ENCODE measurements at places on chromosomes 3 and 15. TPM values are rescaled to one million over a fixed set of nuclear protein-coding genes. Genes with fewer than 3 reads are reported as not detected.

- no peaks in the 10 kb centered on the region for H3K4me1 ChIP-seq
- no peaks in the 10 kb centered on the region for H3K27me3 ChIP-seq
- no peaks in the 10 kb centered on the region for H3K36me3 ChIP-seq
- H3K27ac ChIP-seq: no peak overlapping the region
Observed at GRCh38 chr15:78930577-78931388, 14.1 kb downstream of the CTSH start.

- peak overlapping the region; percentile 25 for H3K27ac ChIP-seq
- no peaks in the 10 kb centered on the region for H3K27me3 ChIP-seq
- H3K36me3 ChIP-seq: peaks cover 14% of the 10 kb centered on the region
- H3K4me1 ChIP-seq: peaks cover 22% of the 10 kb centered on the region
- DNase-seq: peak; percentile 36
Observed at GRCh38 chr3:46926039-46926438, 48.5 kb downstream of the PTH1R start.

GRCh38 chr3:85255949-85256348 lies 297.2 kb downstream of the CADM2 start:
- no peak for DNase-seq
- no peak overlapping the region for H3K27ac ChIP-seq
- no peaks in the 10 kb centered on the region for H3K36me3 ChIP-seq
- no peak overlapping the region for H3K4me3 ChIP-seq

DNA sequence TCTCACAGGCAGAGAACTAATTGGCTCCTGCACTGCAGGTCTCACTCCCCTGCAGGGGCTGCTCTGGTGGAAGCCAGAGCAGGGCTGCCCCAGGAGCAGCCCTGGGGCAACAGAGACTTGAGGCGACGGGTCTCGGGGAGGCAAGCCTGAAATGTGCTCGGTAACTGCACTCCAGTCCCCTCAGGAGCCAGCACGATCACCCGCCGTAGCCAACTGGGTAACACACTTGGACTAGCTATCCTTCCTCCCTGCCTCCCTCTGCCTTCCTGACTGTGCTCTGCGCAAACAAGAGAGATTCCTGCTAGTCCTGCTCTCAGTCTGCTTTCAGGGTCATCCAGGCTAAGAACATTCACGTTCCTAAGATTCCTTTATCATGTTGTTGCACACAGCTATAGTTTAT lies 140.7 kb upstream of the NSMCE3 start:
- H3K4me3 ChIP-seq: no peak overlapping the region
- no peaks in the 10 kb centered on the region for H3K27me3 ChIP-seq
- DNase-seq: no peak
- H3K4me1 ChIP-seq: no peaks in the 10 kb centered on the region
- H3K27ac ChIP-seq: no peak overlapping the region

- H3K36me3 ChIP-seq: no peaks in the 10 kb centered on the region
- H3K27me3 ChIP-seq: no peaks in the 10 kb centered on the region
- H3K4me3 ChIP-seq: no peak overlapping the region
- H3K4me1 ChIP-seq: no peaks in the 10 kb centered on the region
Observed at GRCh38 chr15:27585041-27585640, 514.0 kb downstream of the OCA2 start.

DNA sequence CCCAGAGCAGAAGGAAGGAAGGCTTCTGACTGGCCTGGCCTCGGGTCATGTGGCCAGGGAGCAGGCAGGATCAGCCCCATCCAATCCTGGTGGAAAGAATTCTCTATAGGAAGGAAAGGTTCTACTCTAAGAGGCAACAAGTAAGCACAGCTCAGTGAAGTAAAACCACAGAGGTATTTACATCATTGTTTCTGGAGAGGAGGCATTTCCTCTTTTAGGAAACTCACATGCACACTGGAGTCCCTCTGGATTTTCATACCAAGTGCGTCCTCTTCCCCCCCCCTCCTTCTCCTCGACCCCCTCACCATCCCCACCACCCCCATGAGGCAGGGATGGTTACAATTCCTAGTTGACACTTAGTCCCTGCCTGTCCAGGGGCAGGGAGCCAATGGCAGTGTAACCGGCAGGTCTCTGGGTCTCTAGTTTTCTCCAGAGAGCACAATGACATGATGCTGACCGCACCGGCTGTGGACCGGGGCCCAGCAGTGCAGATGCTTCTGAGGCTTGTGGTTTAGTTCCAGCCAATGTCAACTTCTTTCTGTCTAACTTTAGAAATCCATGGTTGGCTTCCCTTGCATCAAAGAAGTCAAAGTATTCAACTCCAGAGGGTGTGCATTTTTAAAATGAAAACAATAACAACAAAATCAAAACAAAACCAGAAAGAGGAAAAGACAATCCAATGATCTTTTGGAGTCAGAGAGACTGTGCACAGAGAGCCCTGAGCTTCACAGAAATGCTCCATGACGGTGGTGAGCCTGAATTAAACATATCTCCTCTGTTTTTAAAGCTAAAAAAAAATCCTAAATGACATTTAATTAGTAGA lies 230.3 kb upstream of the TLE3 start:
- no peaks in the 10 kb centered on the region for H3K36me3 ChIP-seq
- H3K4me3 ChIP-seq: no peak overlapping the region
- no peak overlapping the region for H3K27ac ChIP-seq
- DNase-seq: peak; percentile 92

GRCh38 chr15:94793207-94793606 lies 561.8 kb downstream of the MCTP2 start:
- H3K4me3 ChIP-seq: no peak overlapping the region
- peaks cover 9% of the 10 kb centered on the region for H3K4me1 ChIP-seq
- no peak overlapping the region for H3K27ac ChIP-seq

DNA sequence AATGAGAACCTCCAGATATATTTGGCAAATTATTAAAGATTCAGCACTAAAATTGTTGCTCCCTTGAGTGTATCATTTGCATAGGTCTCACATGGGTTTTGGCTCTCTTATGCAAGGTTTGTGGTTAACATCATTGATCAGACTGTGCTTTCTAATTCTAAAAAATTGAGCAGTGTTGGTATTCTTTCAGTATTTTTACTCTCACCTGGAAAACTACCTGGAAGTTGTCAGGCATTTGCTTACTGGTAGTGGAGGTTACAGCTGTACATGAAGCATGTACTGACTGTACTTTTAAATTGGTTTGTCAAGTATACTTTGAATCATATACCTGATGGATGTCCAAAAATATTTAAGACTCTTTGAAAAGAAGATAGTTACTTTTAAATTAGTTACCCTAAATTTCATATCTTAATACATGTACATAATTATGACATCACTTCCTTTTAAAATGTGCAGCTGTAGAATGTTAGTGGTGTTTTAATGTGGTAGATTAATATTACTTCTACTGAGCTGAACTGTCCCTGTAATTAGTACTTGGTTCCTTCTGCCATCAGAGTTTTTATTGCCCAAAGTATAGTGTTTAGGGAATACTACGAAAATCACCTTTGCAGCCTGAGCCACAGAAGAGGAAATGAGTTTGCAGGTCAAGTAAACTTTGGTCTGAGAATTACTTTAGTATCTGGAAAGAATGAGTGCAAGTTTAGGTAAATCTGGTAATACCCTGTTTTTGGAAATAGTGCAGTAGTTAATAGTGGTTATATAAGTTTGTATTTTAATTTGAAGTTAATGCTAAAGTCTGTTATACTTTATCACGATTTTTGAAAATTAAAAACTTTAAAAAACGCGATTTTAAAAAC lies 2.8 kb downstream of the CHD2 start:
- H3K27me3 ChIP-seq: no peaks in the 10 kb centered on the region
- peaks cover 33% of the 10 kb centered on the region for H3K4me1 ChIP-seq
- peak overlapping the region; percentile 98 for H3K27ac ChIP-seq
- peaks cover 9% of the 10 kb centered on the region for H3K36me3 ChIP-seq
- DNase-seq: no peak
- peak overlapping the region; percentile 95 for H3K4me3 ChIP-seq

- no peaks in the 10 kb centered on the region for H3K36me3 ChIP-seq
- H3K4me3 ChIP-seq: no peak overlapping the region
- H3K4me1 ChIP-seq: no peaks in the 10 kb centered on the region
- H3K27ac ChIP-seq: no peak overlapping the region
- DNase-seq: no peak
Observed at GRCh38 chr15:59838900-59839299, 149.8 kb upstream of the BNIP2 start.

GRCh38 chr3:12681089-12681942 lies 17.4 kb upstream of the RAF1 start:
- no peaks in the 10 kb centered on the region for H3K36me3 ChIP-seq
- no peak overlapping the region for H3K4me3 ChIP-seq
- no peak for DNase-seq
- H3K27me3 ChIP-seq: no peaks in the 10 kb centered on the region
- H3K4me1 ChIP-seq: no peaks in the 10 kb centered on the region

- no peaks in the 10 kb centered on the region for H3K4me1 ChIP-seq
- H3K27ac ChIP-seq: no peak overlapping the region
- H3K27me3 ChIP-seq: peaks cover 21% of the 10 kb centered on the region
- no peak for DNase-seq
Observed at GRCh38 chr3:134613006-134613520, 37.8 kb downstream of the KY start.

- no peaks in the 10 kb centered on the region for H3K36me3 ChIP-seq
- no peaks in the 10 kb centered on the region for H3K27me3 ChIP-seq
- H3K27ac ChIP-seq: no peak overlapping the region
- H3K4me3 ChIP-seq: no peak overlapping the region
- DNase-seq: no peak
Observed at GRCh38 chr3:132386259-132386658, 31.0 kb upstream of the DNAJC13 start.

DNA sequence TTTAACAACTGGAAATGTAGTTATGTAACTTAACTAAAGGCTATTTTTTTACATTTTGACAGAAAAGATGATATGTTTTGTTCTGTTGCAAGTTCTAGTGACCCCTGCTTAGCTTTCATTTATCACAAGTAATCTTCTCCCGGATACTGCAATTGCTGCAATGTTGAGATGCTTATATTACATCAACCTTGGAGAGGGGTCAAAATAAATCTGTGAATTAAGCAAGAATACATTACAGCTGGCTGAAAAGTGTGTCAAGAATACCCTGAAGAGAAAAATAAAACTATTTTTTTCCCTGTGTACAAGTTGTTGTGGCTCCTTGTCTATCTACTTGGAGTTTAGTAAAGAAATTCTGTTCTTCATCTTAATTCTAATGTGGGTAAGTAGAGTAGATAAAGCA lies 232.1 kb upstream of the GOLIM4 start:
- DNase-seq: peak; percentile 18
- no peak overlapping the region for H3K27ac ChIP-seq
- H3K4me1 ChIP-seq: peaks cover 21% of the 10 kb centered on the region
- H3K36me3 ChIP-seq: peaks cover 7% of the 10 kb centered on the region
- no peaks in the 10 kb centered on the region for H3K27me3 ChIP-seq
- no peak overlapping the region for H3K4me3 ChIP-seq

DNA sequence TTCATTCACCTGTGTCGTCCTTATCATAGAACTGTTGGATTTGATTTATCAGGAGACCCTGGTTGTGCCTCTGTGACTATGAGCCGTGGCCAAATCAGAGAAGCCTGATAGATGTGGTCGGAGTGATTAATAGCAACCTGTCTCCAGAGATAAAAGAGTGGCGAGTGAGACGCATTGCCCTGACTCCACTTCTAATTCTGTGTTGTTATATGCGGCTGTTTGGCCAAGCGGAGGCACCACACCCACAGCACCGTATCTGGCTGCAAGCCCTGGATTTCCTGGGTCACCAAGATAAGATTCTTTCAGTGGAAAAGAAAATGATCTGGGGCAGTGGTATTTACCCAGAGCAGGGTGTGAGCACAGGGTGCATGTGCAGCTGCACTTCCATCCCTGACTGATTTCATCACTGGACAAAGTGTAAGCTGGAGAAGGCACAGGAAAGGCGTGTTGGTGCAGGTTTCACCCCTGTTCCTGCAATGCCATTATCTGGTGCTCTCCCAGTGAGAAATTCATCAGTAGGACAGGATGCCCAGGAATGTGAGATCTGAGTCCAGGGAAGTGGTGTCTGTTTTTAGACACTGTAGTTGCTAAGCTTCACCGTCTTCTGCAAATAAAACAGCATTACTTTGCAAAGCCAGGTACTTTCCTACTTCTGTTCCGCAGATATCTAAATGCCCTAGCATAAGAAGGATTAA lies 84.6 kb downstream of the CD47 start:
- no peaks in the 10 kb centered on the region for H3K36me3 ChIP-seq
- H3K4me1 ChIP-seq: peaks cover 15% of the 10 kb centered on the region
- no peak overlapping the region for H3K4me3 ChIP-seq
- DNase-seq: peak; percentile 51

- no peak overlapping the region for H3K27ac ChIP-seq
- no peak for DNase-seq
- H3K27me3 ChIP-seq: peaks cover 3% of the 10 kb centered on the region
- H3K4me3 ChIP-seq: no peak overlapping the region
- H3K36me3 ChIP-seq: no peaks in the 10 kb centered on the region
Observed at GRCh38 chr3:101270149-101270548, 50.2 kb downstream of the IMPG2 start.

DNA sequence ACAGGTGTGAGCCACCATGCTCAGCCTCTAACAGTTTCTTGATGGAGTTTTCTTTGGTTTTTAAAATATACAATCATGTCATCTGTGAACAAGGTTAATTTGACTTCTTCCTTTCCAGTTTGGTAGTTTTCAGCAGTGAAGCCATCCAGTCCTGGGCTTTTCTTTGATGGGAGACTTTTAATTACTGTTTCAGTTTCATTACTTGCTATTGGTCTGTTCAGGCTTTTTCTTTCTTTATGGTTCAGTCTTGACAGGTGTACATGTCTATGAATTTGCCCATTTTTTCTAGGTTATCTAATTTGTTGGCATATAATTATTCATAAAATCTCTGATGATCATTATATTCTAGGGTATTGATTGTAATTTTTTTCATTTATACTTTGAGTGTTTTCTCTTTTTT lies 36.8 kb downstream of the PFN2 start:
- DNase-seq: no peak
- H3K4me1 ChIP-seq: no peaks in the 10 kb centered on the region
- no peaks in the 10 kb centered on the region for H3K27me3 ChIP-seq

DNA sequence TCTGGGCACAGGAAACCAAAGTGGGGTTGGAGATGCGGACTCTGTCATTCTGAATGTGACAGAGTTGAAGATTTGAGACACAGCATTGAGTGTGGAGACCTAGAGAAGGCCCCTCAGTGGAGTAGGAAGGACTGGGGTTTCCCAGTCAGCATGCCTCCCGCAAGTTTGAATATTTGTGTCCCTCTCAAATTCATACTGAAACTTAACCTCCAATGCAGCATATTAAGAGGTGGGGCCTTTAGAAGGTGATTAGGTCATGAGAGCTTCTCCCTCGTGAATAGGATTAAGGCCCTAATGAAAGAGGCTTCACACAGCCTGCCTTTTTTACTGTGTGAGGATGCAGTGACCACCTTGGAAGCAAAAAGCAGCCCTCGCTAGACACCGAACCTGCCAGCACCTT lies 8.0 kb downstream of the HDDC3 start:
- H3K27me3 ChIP-seq: no peaks in the 10 kb centered on the region
- H3K4me3 ChIP-seq: no peak overlapping the region
- no peaks in the 10 kb centered on the region for H3K4me1 ChIP-seq
- peaks cover 14% of the 10 kb centered on the region for H3K36me3 ChIP-seq
- H3K27ac ChIP-seq: no peak overlapping the region

GRCh38 chr3:10753964-10754363 lies 62.1 kb upstream of the SLC6A11 start:
- peaks cover 39% of the 10 kb centered on the region for H3K27me3 ChIP-seq
- no peaks in the 10 kb centered on the region for H3K4me1 ChIP-seq
- no peak overlapping the region for H3K27ac ChIP-seq
- peak; percentile 54 for DNase-seq

The FBXL2 gene
- 27.6 TPM for total RNA-seq

The GPR149 gene
- not detected for total RNA-seq

The SLC15A2 gene
- 2.7 TPM for total RNA-seq

The ATP13A4 gene
- total RNA-seq: 0.53 TPM

The MCF2L2 gene
- total RNA-seq: 12.9 TPM

The POTEB gene
- not detected for total RNA-seq

The DNAJC13 gene
- total RNA-seq: 25.5 TPM

The CCR9 gene
- 0.27 TPM for total RNA-seq

The SYNM gene
- 4.8 TPM for total RNA-seq

The TNFSF10 gene
- total RNA-seq: not detected

The SAMD7 gene
- not detected for total RNA-seq

All from cardiac muscle cell (in vitro differentiated cells and primary cell).